SK-N-MC (cell line): ENCODE measurements at places on chromosomes 16 and 17.

GRCh38 chr16:86457501-86458148 is 52.7 kb upstream of the FOXF1 start:
- DNase-seq: no peak

DNA sequence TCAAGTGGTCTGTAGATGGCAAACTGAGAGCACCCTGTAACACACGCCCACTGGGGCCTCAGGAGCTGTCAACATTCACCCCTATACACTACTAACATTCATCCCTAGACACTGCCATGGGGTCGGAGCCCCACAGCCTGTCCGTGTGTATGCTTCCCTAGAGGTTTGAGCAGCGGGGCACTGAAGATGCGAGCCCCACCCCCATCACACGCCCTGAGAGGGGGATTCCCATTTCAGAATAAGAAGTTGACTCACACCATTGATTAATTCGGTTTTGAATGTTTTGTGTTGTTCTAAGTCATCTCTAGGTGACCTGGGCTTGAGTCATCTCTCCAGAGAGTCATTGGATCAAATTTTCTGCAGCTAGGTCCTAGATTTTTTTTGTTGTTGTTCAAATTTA is 37.3 kb upstream of the MMD start:
- DNase-seq: no peak

DNA sequence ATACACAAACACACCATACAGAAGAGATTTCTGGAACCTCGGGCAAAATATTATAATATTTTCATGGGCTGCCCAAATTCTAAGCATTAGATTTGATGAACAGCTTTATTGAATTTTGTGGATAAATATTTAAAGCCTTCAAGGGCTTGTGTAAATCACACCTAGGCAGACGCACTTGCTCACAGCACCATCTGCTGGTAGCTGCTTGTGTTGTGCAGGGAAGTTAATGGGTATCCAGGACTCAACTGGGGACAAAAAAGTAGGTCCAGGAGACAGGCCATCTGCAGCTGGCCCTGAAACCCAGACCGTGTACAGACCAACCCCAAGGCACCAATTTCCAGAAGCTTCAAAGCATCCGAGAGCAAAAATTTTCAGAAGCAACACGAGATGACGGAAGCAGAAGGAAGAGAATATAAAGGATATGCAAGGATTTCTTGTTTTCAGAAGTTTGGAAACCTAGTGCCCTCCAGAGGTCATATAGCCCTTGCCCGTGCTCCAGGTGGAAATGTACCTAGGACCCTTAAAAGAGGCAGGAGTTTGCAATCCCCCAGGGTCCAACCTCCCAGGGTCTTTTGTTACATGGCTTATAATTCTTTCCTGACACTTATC is 140.0 kb downstream of the CHD9NB start:
- peak; percentile 3 for DNase-seq

- no peak for DNase-seq
Observed at GRCh38 chr17:59848778-59849177, 44.0 kb downstream of the TUBD1 start.

GRCh38 chr16:2280981-2281542 is 13.1 kb upstream of the RNPS1 start:
- DNase-seq: no peak

DNA sequence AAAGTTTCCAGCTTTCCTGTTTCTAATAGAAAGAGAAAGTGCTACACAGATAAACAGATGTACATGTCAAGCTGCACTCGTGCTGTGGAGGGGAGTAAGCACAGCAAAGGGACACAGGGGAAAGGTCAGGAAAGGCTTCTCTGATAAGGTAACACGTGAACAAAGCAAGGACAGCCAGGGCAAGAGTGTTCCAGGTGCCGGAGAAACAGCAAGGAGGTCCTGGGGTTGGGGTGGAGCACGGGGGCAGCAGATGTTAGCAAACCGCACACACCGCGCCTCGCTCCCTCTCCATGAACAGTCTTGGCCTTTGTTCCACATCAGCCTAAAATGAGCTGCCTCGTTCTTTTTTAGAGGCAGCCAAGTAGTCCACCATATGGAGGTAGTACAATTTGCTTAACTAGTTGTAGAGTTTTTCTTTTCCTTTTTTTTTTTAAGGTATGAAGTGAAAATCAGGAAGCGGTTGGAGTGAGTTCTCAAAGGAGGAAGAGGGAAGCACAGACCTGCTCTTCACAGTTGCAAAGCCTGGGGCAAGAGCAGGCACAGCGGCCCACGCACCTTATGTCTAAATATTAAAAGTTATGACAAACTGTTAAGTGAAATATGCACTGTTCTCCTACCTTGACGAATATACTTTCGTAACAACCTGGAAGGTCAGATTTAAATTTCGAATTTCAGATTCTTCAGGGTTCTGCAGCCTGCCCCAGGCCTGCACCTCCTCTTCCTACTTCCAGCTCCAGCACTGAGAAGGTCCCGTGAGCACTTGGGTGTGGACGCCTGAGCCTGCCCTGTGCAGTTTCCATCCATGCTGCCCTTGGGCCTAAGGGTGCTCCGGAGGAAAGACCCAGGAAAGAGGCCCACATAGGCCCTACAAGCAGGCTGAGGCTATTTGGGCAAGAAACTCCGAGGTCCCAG is 41.5 kb upstream of the RPH3AL start:
- no peak for DNase-seq

GRCh38 chr17:51734462-51734861 is 424.1 kb downstream of the CA10 start:
- DNase-seq: no peak

DNA sequence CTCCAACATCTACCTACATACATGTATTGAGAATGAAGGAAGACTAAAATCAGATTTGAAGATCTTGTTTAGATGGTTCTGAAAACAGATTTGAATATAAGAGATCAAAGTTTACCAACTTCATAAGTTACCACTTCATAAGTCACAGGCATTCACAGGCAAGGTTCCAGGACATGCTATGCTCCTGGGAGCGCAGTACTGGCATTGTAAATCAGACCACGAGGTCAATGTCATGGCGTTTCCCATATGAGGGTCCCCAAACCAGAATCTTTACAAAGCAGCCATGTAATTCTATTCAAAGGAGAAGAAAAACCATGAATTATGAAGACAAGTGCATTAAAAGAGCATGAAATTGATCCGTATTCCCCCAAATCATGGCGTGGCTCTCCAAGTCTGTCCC is 3.0 kb downstream of the CDH11 start:
- no peak for DNase-seq

GRCh38 chr16:87333101-87333500 is 15.9 kb upstream of the C16orf95 start:
- DNase-seq: no peak

- DNase-seq: no peak
Observed at GRCh38 chr16:3530371-3530914, 29.6 kb downstream of the CLUAP1 start.

DNA sequence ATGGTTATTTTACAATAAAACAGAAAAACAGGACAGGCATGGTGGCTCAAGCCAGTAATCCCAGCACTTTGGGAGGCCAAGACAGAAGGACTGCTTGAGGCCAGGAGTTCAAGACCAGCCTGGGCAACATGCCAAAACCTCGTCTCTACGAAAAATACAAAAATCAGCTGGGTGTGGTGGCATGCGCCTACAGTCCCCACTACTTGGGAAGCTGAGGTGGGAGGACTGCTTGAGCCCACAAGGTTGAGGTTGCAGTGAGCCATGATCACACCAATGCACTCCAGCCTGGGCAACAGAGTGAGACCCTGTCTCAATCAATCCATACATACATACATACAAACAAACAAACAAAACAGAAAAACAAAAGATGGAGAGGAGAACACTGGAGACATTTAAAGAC is 45.6 kb downstream of the USP31 start:
- no peak for DNase-seq

GRCh38 chr16:12210258-12210880 is 233.8 kb downstream of the SNX29 start:
- no peak for DNase-seq

- no peak for DNase-seq
Observed at GRCh38 chr16:69851491-69852240, 89.5 kb downstream of the WWP2 start.

GRCh38 chr16:13298666-13299065 is 397.3 kb downstream of the SHISA9 start:
- no peak for DNase-seq

DNA sequence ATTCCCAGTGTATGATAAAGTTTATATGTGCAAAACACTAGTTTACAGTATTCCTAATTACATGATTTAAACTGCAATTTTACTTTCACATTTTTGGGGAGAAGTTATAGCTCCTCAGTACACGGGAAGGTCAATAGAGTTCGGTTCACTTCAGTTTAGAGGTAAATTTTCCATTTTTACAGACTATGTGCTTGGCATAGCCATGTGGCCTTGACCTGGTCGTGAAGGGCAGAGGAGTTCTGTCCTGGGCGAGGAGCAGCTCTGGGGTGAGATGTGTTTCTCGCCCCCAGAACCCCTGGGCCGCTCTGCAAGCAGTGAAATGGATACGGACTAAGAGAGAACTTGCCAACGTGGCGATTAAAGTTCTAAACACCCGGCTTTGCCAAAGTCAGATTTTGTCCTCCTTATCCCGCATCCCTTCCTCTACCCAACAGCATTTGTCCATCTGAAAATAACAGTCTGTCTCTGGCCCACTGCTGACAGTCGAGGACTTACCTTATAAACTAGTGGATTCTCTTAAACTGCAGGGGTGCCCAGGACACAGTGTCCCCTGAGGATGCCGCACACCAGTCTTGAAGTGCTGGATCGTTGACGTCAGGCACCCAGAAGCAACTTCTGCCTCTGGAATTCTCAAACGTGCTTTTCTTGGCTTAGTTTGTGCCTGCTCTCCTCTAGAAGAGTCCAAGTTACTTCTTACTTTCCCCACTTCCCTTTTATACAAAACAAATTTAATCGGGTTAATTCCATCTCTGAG is 1.5 kb upstream of the SIAH1 start:
- DNase-seq: no peak

DNA sequence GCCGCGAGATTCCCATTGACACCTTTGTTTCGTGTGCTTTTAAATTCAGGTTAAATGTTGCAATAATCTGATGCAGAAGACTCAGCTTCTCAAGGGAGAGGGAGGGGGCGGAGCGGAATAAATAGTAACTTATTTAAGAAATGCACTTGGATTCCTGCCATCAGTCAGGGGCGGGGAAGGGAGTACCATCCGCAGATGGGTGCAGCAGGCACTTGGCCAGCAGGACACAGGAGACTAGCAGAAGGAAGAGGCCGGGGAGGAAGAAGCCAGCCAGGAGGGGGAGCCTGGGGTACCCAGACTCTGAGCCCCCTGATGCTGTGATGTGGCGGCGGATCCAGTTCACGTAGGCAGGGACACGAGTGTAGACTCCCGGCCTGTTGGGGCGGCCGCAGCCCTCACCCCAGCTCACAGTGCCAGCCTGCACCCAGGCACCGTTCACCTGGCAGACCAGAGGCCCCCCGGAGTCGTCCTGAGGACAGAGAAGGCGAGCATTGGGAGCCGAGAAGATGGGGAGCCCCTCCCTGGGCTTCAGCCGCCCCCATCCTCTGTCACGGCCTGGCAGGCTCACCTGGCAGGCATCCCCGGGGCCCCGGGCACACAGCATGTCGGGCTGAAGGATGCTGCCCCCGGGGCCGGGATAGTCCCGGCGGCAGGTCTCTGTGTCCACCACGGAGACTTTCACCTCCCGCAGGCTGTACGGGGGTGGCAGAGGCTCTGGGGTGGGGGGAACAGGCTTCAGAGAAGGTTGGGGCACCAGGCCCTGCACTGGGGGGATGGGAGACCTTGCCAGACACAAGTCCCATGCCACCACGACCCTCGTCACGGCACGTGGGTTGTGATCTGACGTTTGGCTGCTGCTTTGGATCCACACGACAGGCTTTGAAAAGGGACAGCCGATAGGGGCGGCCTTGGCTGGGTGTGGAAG is 3.2 kb downstream of the TPSG1 start:
- no peak for DNase-seq

GRCh38 chr16:26051063-26051462 is 359.3 kb downstream of the HS3ST4 start:
- no peak for DNase-seq

- DNase-seq: no peak
Observed at GRCh38 chr17:45940293-45940692, 45.9 kb downstream of the MAPT start.

DNA sequence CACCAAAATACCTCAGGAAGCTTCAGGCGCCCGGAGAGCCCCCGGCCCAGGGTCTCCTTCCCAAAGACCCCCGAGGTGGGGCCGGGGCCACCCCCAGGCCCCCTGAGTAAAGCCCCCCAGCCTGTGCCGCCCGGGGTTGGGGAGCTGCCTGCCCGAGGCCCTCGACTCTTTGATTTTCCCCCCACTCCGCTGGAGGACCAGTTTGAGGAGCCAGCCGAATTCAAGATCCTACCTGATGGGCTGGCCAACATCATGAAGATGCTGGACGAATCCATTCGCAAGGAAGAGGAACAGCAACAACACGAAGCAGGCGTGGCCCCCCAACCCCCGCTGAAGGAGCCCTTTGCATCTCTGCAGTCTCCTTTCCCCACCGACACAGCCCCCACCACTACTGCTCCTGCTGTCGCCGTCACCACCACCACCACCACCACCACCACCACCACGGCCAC is 6.7 kb upstream of the TMEM88 start:
- DNase-seq: no peak

- no peak for DNase-seq
Observed at GRCh38 chr17:80236911-80237310, 16.7 kb downstream of the SLC26A11 start.

DNA sequence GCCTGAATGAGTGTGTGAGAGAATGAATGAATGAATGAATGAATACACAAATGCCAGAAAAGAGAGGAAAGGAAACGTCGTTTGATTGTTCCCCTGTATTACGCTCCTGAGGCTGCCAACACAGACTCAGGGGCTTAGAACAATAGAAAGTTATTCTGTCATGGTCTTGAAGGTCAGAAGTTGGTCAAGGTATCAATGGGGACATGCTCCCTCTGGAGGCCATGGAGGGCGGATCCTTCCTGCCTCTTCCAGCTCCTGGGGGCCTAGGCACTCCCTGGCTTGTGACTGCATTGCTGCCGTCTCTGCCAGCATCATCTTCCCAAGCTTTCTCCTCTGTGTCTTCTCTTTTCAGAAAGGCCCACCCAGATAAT is 1.5 kb upstream of the SLC38A8 start:
- no peak for DNase-seq

DNA sequence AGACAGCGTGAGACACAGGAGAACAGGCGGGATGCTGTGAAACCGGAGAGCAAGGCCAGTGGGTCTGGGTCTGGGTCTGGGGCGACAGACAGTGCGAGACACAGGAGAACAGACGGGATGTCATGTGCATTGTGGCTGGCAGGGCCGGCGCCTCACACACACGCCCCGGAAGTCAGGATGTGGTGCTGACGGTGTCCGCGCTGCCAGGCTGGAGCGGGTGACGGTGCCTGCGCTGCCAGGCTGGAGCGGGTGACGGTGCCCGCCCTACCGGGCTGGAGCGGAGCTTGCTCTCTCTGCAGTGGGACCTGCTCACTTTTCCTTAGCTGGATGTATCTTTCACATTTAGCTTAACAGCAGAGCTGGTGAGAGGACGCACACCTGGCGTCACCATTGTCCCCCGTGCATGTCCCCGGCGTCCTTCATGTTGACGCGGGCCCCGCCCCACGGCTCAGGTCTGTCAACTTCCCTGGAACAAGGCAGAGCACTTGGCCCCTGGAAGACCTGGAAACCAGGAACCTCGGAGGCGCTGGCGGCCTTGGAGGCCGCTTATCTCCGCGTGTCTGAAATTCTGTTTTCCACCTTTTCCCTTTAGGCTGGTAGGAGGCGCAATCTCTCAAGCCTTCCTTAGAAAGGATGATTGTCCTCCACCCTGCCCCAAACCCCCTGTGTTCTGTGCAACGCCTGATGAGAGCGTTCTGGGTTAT is 43.0 kb upstream of the ZNF750 start:
- DNase-seq: no peak
